ENCODE measurements at places on chromosomes 2 and 18.

- DNase-seq = no peak
Measured at GRCh38 chr2:168462543-168463045, 6.5 kb downstream of the CERS6 start.

GRCh38 chr2:176003958-176004357 lies 1.9 kb upstream of the LNPK start:
- DNase-seq = no peak

GRCh38 chr2:37586663-37587317 lies 84.7 kb downstream of the CDC42EP3 start:
- no peak for DNase-seq

DNA sequence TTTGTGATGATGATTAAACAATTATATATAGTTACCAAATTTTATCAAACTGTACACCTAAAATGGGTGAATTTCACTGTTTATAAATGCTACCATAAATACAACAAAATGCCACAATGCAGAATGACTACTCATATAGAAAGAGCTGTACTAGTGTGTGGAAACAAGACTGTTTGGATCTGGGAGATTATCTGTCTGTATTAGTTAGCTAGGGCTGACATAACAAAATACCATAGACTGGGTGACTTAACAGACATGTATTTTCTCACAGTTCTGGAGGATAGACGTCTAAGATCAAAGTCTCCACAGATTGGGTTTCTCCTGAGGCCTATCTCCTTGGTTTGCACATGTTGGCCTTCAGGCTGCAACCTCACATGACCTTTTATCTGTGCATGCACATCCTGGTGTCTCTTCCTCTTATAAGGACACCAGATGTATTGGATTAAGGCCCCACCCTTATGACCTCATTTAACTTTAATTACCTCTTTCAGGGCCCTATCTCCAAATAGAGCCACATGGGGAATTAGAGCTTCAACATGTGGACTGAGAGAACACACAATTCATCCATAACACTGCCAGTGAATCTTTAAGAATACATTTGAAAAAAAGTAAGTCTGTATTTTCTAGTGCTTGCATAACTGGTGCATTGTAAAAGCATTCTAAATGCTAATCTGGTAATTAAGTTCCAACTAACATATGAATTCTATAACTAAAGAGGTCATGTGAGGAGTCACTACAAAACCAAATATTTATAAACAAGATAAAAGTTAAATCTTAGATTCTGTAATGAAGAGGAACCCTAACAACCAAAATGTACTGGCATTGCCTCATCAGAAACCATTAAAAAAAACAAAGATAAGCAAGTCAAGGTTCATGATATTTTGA lies 699.6 kb downstream of the NYAP2 start:
- DNase-seq = no peak

- no peak for DNase-seq
Measured at GRCh38 chr2:188459061-188459460, 167.4 kb downstream of the GULP1 start.

DNA sequence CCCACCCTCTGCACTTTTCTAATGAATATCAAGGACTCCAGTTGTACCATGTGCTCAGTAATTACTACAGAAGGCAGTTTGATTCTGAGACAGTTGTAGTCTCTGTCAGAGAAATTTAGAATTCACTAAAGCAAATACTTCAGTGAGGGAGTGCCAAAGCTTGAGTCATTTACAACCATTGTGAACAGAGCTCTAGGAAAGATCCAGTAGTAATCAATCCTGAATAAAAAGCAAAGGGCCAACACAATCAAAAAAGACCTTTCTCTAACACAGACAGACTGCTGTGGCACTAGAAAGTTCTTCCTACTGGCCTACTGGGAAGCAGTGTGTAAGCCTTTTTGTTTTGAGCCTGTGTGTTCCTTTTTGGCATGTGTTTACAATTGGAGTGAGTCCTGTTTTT lies 135.6 kb upstream of the UNC80 start:
- peak; percentile 39 for DNase-seq

- DNase-seq = peak; percentile 26
Measured at GRCh38 chr2:206556357-206556949, 85.8 kb upstream of the FAM237A start.

DNA sequence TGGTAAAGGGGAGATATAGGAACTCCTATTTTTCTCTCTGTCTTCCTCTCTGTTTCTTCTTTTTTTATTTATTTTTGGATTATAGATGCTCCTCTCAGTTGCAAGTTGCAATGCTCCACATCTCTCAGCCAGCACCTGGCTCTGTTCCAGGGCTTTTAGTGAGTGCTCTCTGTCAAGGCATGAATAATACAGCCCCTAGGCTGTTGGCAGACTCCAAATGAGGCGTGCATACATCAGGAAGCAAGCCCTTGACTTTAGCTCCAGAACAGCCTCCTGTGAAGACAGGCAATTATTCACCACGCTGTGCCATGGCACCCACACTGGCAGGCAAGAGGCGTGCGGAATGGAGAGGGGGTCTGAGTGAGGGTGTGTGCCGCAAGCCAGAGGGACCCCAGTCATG lies 228.1 kb upstream of the PXDN start:
- peak; percentile 76 for DNase-seq

GRCh38 chr2:96203130-96204028 lies 5.2 kb downstream of the STARD7 start:
- no peak for DNase-seq

DNA sequence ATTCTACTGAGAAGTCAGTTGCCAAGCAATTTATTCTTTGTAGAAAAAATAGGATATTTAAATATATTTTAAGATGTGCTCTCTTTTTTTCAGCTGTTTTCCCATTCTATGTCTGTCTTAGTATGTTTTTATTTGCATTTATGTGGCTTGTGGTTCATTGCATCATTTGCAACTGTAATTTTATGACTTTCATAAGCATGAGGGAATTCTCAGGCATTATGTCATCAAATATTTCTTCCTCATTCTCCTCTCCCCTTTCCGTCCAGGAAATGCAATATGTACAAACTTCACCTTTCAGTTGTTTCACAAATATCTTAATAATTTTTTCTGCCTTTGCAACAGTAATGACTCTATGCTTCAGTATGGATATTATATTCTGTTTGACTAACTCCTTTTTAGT lies 560.2 kb upstream of the LRATD1 start:
- DNase-seq = no peak

- no peak for DNase-seq
Measured at GRCh38 chr18:48335829-48336228, 73.4 kb downstream of the ZBTB7C start.

DNA sequence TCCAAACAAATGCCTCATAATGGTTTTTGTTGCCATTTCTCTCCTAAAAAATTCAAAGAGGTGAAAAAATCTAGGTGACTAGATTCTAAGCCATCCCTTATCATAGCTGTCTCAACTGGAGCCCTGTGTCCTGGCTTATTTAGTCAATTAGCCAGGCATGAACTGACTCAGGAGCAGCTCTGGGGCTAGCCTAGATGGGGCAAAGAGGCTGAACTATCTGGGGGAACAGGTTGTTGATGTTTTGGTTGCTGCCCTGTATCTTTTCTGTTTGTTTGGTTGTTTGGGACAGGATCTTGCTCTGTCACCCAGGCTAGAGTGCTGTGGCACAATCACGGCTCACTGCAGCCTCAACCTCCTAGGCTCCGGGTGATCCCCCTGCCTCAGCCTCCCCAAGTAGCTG lies 14.7 kb downstream of the GEMIN6 start:
- DNase-seq = no peak

GRCh38 chr2:200254773-200255172 lies 51.7 kb upstream of the SPATS2L start:
- no peak for DNase-seq

- DNase-seq = no peak
Measured at GRCh38 chr2:15764683-15765011, 173.0 kb downstream of the DDX1 start.

DNA sequence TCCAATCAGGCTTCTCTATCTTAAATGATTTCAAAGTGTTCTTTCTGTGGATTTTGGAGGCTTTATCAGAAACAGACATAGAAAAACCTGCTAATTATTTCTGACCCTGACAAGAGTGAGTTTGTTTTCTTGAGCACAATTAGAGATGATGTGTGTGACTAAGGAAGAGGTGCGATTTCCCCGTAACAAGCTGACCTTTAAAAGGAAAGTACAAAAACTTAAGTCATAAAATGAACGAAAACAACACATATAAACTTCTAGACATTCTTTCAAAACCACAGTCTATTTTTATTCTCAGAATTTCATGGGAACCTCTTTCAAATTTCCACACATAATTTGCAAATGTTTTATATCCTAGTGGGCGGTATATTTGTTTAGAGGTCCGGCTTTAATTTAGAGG lies 604.8 kb downstream of the CPS1 start:
- DNase-seq = no peak

- no peak for DNase-seq
Measured at GRCh38 chr18:76984193-76985155, 148.1 kb downstream of the MBP start.

DNA sequence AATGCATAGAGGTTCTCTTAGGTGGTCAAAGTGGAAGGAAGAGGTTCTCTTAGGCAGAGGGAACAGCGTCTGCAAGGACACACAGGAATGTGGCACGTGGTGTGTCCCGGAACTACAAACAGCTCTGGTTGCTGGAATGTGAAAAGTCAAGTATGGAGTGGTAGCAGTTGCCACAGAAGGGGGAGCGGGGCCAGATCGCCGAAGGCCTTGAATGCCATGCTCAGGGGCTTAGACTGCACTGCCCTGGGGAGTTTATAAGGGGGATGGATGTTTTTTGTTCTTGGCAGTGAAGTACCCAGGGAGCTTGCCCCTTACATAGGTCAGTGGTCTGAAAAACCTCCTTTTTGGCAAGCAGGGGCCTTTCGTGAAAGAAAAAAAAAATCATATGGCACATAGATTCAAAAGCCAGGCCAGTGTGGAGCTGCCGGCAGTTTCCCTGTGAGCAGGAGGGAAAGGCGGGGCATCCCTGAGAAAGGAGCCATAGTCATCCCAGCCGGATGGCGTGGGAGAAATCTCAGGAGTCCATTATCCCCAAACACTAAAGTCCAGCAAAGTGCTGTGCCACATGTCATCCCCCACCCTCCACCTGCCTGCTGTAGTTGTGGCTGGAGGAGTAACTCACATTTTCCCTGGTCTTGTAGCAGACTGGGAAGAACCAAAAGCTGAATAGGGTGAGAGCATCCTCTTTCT lies 45.4 kb downstream of the GORASP2 start:
- no peak for DNase-seq

- no peak for DNase-seq
Measured at GRCh38 chr2:37752766-37753165, 81.3 kb upstream of the CDC42EP3 start.

- no peak for DNase-seq
Measured at GRCh38 chr18:74060579-74060978, 87.1 kb downstream of the FBXO15 start.

DNA sequence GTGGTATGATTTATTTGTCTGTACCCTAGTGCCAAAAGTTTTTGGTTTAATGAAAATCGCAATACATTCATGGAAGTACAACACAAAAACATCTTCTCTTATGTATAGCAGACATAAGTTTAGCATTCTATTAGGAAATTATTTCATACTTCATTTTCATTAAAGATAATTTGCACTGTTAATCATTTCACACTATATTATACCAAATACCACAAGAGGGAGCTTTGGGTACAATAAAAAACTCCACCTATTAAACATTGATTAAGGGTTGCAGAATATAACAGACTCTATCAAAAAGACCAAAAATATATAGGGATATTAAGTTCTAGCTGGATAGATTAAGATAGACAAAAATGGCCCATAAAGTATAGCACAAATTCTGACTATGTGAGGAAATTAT lies 79.0 kb downstream of the SLC66A3 start:
- no peak for DNase-seq

- no peak for DNase-seq
Measured at GRCh38 chr18:3052411-3052758, 39.4 kb upstream of the LPIN2 start.

DNA sequence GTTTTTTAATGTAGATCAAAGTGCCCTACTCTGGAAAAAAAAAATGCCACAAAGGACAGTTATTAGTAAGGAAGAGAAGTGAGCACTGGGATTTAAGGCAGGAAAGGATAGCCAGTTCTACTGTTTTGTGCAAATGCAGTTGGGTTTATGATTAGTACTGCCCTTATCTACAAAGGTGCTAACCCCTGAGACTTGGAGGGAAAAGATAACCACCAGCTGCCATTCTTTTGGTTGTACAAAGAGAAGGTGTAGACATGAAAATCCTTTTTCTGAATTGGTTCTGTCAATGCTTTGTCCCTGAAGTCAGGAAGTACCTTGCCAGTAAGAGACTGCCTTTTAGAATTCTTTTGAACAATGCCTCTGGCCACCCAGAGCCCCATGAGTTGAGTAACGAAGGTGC lies 11.3 kb downstream of the APLF start:
- DNase-seq = no peak

- no peak for DNase-seq
Measured at GRCh38 chr18:45749918-45750689, 26.1 kb downstream of the SLC14A1 start.

- no peak for DNase-seq
Measured at GRCh38 chr2:101361121-101361520, 26.2 kb downstream of the CREG2 start.

- no peak for DNase-seq
Measured at GRCh38 chr2:46239175-46239846, 57.9 kb upstream of the EPAS1 start.

GRCh38 chr2:235940330-235940729 lies 227.9 kb downstream of the GBX2 start:
- DNase-seq = no peak

GRCh38 chr2:159196393-159196925 lies 90.0 kb downstream of the WDSUB1 start:
- no peak for DNase-seq

Data from putamen (tissue), 1 donor.